Left lung (tissue), 14 donors: ENCODE measurements at places on chromosomes 16 and 17. TPM values are rescaled to one million over a fixed set of nuclear protein-coding genes. Genes with fewer than 3 reads are reported as not detected.

The CAPNS2 gene
- total RNA-seq = 0.41 TPM

DNA sequence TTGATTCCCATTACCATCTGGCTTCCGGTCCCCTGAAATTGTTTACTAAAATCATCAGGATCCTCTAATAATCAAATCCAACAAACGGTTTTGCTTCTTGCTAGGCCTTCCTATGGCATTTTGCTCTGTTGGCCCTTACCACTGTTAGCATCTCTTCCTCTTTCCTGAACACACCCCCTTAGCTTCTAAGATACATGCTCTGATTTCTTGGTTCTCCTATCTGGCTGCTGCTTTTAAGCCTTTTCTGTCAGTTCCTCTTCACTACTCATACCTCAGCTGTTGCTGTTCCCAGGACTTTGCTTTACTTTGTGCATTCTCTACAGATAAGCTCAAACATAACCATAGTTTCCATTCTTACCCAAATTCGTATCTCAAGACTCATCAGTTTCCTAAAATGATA, 11.4 kb downstream of the CAPNS2 start:
- no peaks in the 10 kb centered on the region for H3K4me1 ChIP-seq
- H3K27me3 ChIP-seq = no peaks in the 10 kb centered on the region
- no peak overlapping the region for H3K4me3 ChIP-seq
- H3K27ac ChIP-seq = no peak overlapping the region
- H3K36me3 ChIP-seq = peaks cover 29% of the 10 kb centered on the region

GRCh38 chr17:66577041-66577440, 257.9 kb upstream of the CACNG5 start:
- no peaks in the 10 kb centered on the region for H3K27me3 ChIP-seq
- H3K4me3 ChIP-seq = no peak overlapping the region
- no peak overlapping the region for H3K27ac ChIP-seq
- H3K36me3 ChIP-seq = no peaks in the 10 kb centered on the region
- DNase-seq = no peak

GRCh38 chr17:27471321-27472269, 15.3 kb downstream of the KSR1 start:
- H3K27me3 ChIP-seq = no peaks in the 10 kb centered on the region
- no peak overlapping the region for H3K27ac ChIP-seq
- H3K4me1 ChIP-seq = peaks cover 59% of the 10 kb centered on the region

- H3K27ac ChIP-seq = no peak overlapping the region
- no peak for DNase-seq
- no peaks in the 10 kb centered on the region for H3K36me3 ChIP-seq
Measured at GRCh38 chr17:73550556-73550955, 93.7 kb downstream of the SDK2 start.
